Stimulated activated CD4-positive, alpha-beta T cell treated with anti-CD3 and anti-CD28 coated beads, TNF-alpha, amount 100 ng/mL, for 1 hour (primary cell): ENCODE measurements at places on chromosomes 13 and 19.

DNA sequence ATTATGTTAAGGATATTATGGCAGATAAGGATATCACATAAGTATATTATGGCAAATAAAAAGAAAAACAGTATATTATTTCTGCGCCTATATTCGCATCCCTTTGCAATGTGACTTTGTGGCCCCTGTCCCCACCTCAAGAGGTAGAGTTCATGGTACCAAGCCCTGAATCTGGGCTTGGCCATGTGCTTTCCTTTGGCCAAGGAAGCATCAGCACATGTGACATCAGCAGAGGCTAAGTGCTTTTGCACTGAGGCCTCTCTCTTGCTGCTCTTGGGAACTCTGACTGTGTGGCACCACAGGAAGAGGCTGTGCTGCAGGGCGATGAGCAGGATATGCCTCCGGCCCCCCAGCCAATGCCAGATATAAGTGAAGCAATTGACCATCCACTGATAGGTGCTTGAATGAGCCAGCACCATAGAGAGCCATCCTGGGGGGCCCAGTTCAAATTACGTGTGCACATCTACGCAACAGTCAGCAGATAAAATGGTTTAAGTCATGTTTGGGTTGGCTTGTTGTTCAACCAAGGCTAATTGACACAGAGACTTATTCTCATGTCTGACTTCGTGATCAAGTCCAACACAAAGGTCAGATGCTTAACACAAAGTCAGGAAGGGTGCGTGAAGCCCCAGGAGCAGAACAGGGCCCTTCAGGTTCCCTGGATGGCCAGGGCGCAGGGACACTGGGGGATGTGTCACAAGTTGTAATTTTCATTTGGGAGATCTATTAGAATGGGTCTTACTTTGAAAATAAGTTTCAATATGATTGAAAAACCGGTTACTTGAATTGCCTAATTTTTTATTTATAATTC lies 173.3 kb downstream of the COL4A1 start:
- DNase-seq, result no peak

DNA sequence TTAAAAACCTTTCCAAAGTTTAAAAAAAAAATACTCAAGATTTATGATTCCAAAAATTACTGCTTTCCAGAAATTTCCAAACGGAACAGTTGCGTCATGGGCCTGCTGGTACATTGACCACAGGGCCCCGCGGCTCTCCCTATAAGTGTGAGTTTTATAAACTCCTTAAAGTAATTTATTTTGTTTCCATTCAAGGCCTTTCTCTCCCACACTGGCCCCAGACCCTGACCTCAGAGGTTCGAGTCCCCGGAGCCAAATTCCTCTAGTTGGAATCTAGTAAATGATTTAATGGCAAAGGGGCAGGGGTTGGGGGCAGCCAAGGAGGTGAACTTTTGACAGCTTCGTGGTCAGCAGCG lies 97.5 kb downstream of the INSR start:
- DNase-seq, result no peak

GRCh38 chr19:7844951-7845350 lies 14.9 kb downstream of the EVI5L start:
- DNase-seq, result no peak

DNA sequence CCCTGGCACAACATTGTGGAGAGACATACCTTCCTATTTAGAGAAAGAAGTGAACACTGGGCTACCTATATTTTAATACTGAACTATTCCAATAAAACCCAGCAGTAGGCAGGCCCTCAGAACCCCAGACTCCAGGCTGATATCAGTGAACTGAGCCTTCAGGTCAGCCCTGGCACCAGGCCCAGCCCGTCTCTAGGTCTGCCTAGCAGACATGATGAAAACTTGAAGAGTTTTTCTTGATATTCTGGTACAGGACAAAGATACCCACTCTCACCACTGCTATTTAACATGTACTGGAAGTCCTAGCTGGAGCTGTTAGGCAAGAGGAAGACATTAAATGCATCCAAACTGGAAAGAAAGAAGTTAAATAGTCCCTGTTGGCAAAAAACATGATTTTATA lies 396.6 kb upstream of the SPRY2 start:
- DNase-seq, result no peak

- DNase-seq, result no peak
Measured at GRCh38 chr13:26132756-26133155, 80.9 kb upstream of the SHISA2 start.

DNA sequence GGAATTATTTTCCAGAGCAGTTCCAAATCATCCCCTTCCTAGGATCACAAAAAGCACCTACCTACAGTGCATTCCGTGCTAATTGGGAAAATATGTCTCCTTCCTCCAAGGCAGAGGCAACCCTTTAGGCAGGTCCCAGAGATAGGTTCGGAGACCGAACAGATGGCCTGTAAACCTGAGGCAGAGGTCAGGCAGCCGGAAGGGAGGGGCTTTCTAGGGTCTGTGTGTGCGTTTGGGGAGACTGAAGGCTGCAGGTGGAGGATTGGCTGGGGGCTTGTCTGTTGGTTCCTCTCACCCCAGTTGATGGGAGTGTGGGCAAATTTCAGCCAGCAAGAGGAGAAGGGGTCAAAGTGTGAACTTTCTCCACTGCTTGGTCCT lies 7.1 kb downstream of the KCNN4 start:
- DNase-seq, result no peak

- no peak for DNase-seq
Measured at GRCh38 chr19:35107545-35107944, 8.1 kb upstream of the FXYD3 start.

- DNase-seq, result no peak
Measured at GRCh38 chr13:42398533-42398932, 126.6 kb downstream of the AKAP11 start.

DNA sequence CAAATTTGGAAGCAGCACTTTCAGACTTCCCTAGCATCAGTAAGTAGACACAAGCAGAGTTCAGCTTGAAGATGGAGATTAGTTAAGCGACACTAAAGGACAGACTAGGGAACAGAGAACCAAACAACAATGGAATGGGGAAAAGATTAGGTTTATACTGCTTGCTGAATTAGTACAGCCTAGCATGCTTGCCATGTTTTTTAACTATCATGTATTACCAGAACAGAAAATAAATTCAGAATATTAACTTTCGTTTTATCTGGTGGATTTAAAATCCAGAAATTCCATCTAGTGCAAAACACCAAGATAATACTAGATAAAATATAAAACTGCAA lies 451.5 kb upstream of the SLC10A2 start:
- DNase-seq, result no peak

DNA sequence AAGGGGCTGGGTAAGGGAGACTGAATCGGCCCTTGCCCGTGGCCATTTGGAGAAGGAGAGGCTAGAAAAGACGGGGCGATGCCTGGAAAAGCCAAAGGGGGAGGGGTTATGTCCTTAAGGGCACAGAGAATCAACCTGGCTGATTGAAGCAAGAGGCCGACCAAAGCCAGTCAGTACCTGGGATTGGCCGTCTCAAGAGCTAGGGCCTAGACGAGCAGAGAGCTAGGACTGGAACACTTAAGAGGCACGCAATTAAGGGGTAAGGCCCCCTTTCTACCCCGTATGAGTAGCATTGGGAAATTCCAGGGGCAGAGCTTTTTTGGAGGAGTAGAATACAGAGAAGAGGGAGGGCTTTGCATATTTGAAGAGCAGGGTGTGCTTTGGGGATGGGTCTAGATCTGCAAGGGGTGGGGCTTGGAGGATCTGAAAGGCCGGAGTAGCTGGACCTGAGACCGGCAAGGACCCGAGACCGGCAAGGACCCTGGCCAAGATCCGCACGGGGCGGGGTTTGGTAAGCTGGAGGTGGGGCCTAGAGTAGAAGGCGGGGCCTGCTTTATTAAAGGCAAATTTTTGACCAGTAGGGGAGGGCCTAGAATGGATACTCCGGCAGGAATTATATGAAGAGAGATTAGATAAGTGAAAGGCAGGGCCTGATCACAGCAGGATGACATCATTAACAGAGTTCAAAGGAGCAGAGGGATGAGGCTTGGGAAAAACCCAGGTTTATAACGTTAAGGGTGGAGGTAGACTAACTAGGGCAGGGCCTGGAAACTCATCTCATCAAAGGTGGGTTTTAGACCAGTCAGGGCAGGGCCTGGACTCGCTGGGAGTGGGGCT lies 10.7 kb upstream of the CACNG6 start:
- DNase-seq, result no peak

- DNase-seq, result no peak
Measured at GRCh38 chr13:113794764-113795173, 35.7 kb downstream of the TMEM255B start.

- DNase-seq, result no peak
Measured at GRCh38 chr13:79547211-79548195, 66.5 kb downstream of the NDFIP2 start.

DNA sequence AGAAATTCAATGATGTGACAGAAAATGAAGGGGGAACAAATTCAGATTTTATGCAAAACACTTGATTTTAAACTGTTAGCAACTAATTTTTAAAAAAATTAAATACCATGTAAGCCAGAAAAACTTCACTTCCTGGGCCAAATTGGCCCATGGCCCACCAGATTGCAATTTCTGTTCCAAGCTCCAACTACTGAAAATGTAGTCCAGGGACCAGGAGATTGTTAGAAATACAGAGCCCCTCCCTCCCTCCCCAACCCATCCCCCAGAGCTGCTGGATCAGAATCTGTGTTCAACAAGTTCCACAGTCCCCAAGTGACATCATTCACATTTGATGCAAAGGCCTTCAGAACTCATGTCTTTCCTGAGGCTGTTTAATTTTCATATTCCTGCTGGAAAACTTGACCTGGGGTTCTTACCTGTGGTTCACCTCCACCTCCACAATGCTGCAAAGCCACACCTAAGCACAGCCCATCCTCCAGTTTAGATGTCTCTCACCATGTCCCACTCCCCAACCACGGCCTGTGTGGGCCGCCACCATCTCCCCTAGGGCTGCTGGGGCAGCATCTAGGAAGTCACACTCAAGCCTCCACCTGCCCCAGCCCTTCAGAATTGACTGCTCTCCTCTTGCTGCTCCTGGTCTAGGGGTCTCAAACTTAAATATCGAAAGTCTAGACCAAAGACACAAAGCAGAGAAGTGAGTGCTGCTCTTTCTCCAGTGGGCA lies 482.0 kb downstream of the UQCRFS1 start:
- DNase-seq, result no peak

DNA sequence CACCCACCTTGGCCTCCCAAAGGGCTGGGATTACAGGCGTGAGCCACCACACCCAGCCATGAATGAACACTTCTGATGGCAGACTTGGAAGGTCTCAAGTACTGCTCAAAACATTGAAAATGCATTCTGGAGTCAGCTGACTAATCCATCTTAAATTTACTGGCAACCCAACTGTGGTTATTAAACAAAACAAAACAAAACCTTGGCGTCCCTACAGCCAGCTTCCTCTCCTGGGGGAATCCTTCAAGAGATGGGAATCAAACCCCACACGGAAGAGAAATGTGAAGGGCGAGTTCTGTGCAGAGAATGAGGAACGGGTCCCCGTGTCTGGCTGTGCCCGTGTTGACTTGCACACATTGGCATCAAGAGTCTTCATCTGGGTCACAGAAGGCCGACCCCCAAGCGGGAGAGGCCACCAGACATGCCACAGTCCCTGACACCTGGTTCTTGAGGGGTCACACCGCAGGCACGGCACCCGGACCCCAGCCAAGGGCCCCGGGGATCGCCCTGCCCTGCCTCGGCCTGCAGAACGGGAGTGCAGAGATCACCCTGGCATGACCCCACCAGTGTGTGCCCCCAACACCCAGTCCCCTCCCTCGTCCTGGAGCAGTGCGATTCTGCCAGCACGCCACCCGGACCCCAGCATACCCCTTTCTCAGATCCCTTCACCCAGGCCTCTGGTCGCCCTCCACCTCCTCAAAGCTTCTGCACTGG lies 3.2 kb downstream of the MAP2K2 start:
- no peak for DNase-seq

DNA sequence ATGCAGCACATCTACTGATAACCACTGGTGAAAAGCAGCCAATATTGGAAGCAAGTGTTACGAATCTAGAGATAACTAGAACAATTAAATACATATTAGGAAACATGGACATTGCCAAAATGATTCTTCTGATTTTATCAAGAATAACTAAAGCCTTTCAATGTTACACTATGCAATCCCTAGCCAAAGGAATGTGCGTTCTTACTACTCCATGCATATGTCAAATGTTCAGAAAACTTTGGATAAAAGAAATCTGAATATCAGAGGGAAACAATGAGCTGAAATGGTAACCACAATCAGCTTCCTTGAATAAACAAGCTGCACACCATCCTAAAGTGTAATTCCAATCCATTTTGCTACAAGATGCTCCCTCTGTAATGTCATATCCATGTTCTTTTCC lies 951 bp upstream of the POSTN start:
- DNase-seq, result no peak

GRCh38 chr19:45008552-45008951 lies 7.3 kb downstream of the RELB start:
- no peak for DNase-seq

- no peak for DNase-seq
Measured at GRCh38 chr19:23304238-23304637, 54.0 kb upstream of the ZNF724 start.

DNA sequence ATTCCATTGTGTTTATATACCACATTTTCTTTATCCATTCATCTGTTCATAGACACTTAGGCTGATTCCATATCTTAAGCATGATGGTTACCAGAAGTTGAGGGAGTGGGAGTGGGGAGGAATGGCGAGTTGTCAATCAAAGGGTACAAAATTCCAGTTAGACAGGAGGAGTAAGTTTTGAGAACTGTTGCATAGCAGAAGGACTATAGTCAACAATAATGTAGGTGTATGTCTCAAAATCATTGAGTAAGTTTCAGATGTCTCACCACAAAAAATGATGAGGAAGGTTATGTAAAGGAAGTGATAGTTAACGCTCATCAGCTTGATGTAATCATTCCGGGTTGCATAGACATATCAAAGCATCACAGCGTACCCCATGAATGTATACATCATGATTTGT lies 4.6 kb upstream of the UBL3 start:
- DNase-seq, result no peak

DNA sequence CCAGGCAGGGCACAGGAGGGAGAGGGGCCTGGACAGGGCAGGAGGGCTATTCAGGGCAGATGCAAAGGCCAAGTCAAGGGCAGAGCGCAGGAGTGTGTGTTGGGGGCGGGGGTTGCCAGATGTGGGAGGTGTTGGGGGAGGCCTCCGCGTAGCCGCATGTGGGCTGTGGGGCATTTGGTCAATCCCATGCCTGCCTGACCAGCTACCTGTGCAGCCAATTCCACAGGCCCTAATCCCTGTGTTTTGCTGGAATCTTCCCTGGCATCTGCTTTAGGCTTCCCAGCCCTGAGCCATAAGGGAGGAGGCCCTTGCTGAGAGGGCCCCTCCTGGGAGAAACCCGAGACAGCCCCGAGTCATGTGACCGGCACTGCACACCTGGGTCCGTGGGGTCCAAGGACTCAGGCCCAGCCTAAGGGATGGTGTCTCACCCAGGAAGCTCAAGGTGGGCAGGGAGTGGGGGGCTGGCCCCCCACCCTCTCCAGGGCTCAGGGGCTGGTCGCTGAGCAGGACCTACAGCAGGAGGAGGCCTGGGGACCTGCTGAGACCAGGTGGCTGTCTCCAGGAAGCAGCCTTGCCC lies 20.3 kb downstream of the RFX1 start:
- no peak for DNase-seq

DNA sequence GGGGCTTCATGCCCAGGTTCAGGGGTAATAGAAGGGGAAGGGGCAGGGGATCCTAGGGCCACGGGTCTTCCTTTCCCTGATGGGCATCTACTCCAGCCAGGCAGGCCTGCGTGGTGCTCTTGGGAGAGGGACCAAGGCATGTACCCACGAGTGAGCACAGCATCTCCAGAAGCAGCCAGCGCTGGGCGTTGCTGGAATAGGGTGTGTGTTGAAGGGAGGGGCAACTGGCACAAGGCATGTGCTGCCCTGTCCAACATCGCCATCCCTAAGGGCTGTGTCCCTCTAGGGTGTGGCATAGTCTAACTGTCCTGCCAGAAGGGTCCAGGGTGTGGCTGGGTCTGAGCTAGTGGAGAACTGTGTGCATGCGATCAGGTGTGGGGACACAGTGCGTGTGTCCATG lies 2.9 kb downstream of the NOTCH3 start:
- no peak for DNase-seq
